ENCODE measurements at places on chromosomes 5 and 9. TPM values are rescaled to one million over a fixed set of nuclear protein-coding genes. Genes with fewer than 3 reads are reported as not detected.

GRCh38 chr9:69898714-69899209, 78.1 kb downstream of the CFAP95 start:
- peak; percentile 94 for DNase-seq

DNA sequence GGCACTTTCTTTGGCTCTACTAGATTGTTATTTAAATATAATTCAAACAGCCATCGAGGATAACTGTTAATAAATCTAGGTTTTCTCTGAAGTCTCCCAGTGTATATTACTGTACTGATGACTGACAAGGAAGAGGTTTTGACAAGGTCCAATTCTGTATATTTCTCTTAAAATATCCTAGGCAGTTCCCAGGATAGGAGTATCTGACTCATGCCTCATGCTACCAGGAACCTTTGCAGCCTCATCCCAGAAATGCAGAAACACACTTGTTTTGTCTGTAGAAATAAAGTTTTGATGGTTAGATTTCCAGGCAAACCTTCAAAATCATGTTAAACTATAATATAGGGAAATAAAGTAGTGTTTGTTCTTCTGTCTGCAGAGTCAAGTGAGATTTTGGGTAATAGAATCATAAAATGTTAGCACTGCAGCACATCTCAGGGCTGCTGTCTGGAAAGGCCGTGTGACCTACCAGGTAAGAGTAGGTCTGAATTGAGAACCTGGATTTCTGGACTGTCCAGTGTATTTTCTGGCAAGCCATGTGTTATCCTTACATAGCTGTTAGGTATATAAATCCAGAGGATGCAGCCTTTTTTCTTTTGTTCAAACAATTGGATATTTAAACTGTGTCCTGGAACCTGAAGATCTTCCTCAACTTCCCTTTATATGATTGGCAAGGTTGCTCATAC, 8.3 kb downstream of the UBE2D2 start:
- DNase-seq = no peak

DNA sequence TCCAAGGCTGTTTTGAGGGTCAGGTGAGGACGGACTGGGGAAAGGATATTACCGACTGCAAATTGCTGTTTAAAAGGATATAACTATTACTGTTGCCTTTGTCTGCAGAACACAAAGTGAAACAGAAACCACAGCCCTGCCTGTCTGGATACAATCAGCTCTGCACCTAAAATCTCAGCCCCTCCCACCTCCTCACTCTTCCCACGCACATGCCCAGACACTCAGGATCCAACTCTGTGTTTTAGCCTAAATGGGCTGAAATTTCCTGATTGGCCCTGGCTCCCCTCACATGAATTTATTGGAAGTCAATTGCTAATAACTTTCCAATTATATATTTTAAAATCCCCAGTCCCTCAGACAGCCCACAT, 176.3 kb upstream of the PPP1R26 start:
- no peak for DNase-seq

GRCh38 chr5:113172231-113172826, 195.7 kb downstream of the DCP2 start:
- no peak for DNase-seq

GRCh38 chr5:180067986-180068385, 3.6 kb downstream of the RNF130 start:
- DNase-seq = no peak

DNA sequence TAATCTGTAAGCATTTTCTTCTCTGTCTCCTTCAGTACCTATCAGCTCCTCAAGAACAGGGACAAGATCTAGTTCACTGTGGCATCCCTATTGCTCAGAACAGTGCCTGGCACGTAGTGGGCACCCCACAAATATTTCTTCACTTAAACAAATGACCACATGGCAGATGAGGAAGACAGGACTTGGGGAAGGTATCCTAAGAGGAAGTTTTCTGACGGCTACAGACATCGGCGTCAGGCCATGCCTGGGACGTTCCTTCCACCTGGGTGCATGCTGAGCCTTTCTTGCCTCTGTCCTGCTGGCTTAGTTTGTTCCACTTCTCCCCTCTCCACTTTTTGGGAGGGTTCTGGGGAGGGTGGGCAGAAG, 60.2 kb downstream of the NEURL1B start:
- no peak for DNase-seq

DNA sequence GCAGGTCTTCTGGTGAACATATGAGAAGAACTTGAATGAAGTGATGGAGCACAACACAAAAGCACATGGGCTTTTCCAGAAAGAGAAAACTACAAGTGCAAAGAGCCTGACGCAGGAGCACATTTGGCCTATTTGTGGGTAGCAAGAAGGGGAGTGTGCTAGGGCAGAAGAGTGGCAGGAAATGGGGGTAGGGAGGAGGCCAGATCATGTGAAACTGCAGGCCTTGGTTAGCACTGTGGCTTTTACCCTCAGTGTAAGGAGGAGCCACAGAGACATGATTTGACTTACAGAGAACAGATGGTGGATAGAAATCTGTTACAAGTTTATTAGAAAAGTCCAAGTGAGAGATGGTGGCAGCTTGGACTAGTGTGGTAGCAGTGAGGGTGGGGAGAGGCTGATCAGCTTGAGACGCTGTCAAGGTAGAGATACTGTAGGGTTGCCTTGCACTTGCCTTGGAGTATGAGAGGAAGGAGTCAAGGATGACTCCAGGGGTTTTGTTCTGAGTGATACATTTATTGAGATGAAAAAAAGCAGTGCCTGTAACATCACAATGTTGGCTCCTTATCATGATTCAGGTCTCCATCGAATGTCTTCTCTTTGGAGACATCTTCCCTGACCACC, 126.7 kb downstream of the PPP2R2B start:
- DNase-seq = no peak

DNA sequence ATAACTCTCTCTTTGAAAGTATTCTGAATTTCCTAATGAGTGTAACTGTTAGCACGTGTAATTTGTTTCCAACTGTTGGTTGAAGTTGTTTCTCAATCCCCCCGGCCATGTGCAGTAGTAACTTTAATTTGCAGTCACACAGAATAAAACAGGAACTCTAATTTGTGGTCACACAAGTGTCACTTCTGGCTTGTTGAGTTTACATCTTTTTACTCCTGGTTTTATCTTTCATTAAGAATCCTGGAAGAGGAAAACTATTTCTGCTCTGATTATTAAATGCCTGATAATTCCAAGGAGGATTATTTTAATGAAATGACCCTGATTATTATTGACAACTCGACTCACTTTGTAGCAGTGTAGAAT, 1.2 kb downstream of the SCAMP1 start:
- no peak for DNase-seq

GRCh38 chr5:60521376-60522291, 178.3 kb downstream of the DEPDC1B start:
- DNase-seq = no peak

- DNase-seq = no peak
These were observed 177.3 kb downstream of the CDC42SE2 start for GRCh38 chr5:131441184-131441583.

DNA sequence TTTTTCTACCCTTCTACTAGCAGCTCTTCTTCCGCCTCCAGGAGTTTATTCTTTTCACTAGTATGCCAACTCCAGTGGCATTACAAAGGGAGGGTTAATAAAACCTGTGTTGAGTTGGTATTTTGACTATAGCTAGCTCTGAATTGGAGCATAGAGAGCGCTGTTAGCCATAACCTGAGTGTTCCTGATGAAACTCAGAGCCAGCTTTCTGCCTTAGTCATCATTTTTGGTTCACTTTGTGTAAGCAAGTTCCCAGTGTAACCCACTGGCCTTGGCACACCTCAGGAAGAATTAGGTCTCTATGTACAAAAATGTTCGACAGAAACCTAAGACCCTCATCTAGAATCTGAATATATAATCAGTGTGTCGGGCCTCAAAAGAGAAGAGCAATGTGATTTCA, 238.9 kb downstream of the NR3C1 start:
- DNase-seq = no peak

DNA sequence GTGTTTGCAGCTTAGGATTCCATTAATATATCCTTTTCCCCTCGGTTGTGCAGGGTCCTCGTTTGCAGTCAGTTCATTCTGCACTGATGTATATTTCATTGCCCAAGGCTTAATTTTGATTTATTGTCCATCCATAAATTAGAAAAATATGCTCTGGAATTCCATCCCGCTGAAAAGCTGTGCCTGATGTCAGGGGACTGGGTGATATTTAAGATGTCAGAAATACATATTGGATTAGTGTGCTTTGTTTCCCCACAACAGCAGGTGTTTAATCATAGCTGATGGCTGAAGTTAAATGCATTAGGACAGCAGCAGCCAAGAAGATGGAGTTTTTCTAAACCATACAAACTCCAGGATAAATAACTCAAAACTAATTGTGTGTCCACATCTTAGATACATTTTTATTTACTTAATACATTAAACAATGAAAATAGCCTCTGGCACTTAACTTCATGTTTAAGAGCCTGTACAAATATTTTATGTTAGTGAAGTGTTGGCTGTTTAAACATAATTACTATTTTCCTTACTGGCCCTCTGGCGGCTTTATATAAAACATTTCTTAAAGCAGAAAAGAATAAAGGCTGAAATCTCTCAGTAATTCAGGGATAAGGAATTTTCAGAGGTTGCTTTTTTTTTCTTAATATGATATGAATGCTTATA, 170.4 kb upstream of the TBCA start:
- DNase-seq = no peak

DNA sequence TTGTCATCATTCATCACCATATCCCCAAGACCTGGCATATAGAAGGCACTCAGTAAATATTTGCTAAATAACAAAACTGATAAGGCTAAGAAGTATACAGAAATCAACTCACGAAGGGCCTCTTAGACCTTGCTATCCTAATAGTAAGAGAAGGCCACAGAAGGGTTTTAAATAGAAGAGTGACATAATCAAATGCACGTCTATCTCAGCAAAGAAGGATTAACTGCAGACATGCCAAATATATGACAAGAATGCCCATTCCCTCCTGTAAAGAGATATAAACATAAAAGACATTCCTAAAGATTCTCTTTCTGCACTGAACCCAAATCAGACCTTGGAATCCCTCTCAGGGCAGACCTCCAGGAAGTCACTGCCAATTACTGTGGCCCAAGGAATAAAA, 34.1 kb downstream of the ECPAS start:
- no peak for DNase-seq

DNA sequence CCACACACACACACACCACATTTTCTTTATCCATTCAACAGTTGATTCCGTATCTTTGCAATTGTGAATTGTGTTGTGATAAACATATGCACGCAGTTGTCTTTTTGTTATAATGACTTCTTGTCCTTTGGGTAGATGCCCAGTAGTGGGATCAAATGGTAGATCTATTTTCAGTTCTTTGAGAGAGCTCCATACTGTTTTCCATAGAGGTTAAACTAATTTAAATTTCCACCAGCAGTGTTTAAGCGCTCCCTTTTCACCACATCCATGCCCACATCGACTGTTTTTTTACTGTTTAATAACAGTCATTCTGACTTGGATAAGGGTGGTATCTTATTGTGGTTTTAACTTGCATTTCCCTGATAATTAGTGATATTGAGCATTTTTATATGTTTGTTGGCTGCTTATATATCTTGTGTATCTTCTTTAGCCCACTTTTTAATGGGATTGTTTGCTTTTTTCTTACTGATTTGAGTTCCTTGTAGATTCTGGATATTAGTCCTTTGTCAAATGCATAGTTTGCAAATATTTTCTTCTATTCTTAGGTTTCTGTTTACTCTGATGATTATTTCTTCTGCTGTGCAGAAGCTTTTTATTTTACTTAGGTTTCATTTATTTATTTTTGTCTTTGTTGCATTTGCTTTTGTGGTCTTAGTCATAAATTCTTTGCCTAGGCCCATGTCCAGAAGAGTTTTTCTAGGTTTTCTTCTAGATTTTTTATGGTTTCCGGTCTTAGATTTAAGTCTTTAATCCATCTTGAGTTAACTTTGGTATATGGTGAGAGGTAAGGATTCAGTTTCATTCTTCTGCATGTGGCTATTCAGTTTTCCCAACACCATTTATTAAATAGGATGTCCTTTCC, 82.4 kb downstream of the SH3RF2 start:
- no peak for DNase-seq

ABLIM3 gene
- 15.9 TPM for total RNA-seq

CHSY3 gene
- total RNA-seq = 2.4 TPM

TMEM215 gene
- total RNA-seq = not detected

OGN gene
- total RNA-seq = not detected

PTPN3 gene
- total RNA-seq = 7.8 TPM
